ENCODE measurements at places on chromosomes 1 and 21.

- H3K27ac ChIP-seq = no peak overlapping the region
- peaks cover 5% of the 10 kb centered on the region for H3K4me1 ChIP-seq
- H3K36me3 ChIP-seq = no peaks in the 10 kb centered on the region
- DNase-seq = no peak
- peaks cover 60% of the 10 kb centered on the region for H3K27me3 ChIP-seq
- no peak overlapping the region for H3K4me3 ChIP-seq
Measured at GRCh38 chr1:25758466-25759070, 41.4 kb upstream of the SELENON start.

GRCh38 chr21:33897739-33898138 is 17.9 kb downstream of the ATP5PO start:
- no peak overlapping the region for H3K27ac ChIP-seq
- no peak overlapping the region for H3K4me3 ChIP-seq
- peaks cover 8% of the 10 kb centered on the region for H3K36me3 ChIP-seq
- H3K4me1 ChIP-seq = peaks cover 34% of the 10 kb centered on the region
- no peaks in the 10 kb centered on the region for H3K27me3 ChIP-seq

- no peak overlapping the region for H3K27ac ChIP-seq
- no peaks in the 10 kb centered on the region for H3K4me1 ChIP-seq
- DNase-seq = no peak
- no peaks in the 10 kb centered on the region for H3K36me3 ChIP-seq
Measured at GRCh38 chr1:183206538-183207122, 20.6 kb downstream of the LAMC2 start.

DNA sequence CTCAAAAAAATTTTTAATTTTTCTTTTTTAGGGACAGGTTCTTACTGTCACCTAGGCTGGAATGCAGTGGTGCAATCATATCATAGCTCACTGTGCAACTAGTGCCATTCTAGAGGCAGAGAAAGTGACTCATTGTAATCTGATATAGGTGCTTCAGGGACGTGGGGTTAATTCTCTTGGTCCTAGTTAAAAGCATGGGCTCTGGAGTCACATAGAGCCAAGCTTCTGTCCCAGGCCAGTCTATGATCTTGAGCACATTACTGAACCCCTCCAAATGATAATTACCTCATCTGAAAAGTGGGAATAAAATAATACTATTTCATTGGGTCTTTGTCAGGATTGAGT is 1.1 kb upstream of the ADIPOR1 start:
- H3K4me1 ChIP-seq = peaks cover 21% of the 10 kb centered on the region
- no peaks in the 10 kb centered on the region for H3K36me3 ChIP-seq
- no peaks in the 10 kb centered on the region for H3K27me3 ChIP-seq
- peak overlapping the region; percentile 82 for H3K4me3 ChIP-seq

DNA sequence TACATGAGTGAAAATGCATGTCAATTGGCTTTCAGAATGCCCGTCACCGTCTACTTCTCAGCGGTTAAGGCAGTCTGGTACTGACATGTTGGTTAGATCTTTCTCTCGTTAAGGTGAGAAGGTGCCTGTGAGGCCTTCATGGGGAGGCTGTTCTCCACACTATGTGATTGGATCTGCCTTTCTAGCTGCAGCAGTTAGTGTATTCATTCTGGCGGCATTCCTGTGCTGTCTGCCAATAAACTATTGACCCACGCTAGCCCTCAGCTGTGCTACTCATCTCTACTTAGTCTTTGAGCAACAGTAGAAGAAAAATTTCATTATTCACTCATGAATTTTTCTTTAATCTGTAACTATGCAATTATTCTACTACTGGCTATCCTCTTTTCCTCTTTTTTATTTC is 32.0 kb downstream of the CCSAP start:
- no peak overlapping the region for H3K27ac ChIP-seq
- peaks cover 23% of the 10 kb centered on the region for H3K36me3 ChIP-seq
- no peaks in the 10 kb centered on the region for H3K27me3 ChIP-seq
- no peak overlapping the region for H3K4me3 ChIP-seq
- no peak for DNase-seq
- H3K4me1 ChIP-seq = no peaks in the 10 kb centered on the region

DNA sequence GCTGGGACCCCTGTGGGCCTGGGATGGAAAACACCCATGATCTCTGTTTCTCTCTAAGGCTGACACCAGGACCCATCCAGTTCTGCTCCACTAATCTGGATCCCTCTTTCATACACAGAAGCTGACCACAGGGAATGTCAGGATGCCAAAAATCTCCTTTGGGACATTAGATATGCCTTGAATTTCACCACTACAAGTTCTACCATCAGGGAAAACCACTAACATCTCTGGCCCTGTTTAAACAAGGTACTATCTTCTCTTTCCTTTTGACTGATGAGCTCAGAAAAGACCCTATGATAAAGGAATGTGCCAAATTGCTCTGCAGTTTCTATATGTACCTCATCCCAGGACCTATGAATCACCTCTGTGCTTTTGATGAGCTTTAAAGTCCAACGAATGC is 10.2 kb upstream of the PLXNA2 start:
- peaks cover 48% of the 10 kb centered on the region for H3K4me1 ChIP-seq
- no peak for DNase-seq
- no peak overlapping the region for H3K4me3 ChIP-seq
- peaks cover under 1% of the 10 kb centered on the region for H3K36me3 ChIP-seq
- H3K27me3 ChIP-seq = no peaks in the 10 kb centered on the region
- no peak overlapping the region for H3K27ac ChIP-seq

Measured in mesothelial cell of epicardium (in vitro differentiated cells).